ENCODE measurements at places on chromosomes 1 and 21.
A peak's percentile ranks its signal among the peaks of the same experiment; 100 is the strongest.

GRCh38 chr1:74731399-74732052 is 1.3 kb downstream of the CRYZ start:
- DNase-seq = peak; percentile 88

GRCh38 chr1:160344241-160344640 is 1.1 kb downstream of the NCSTN start:
- DNase-seq = no peak

GRCh38 chr1:110346690-110347089 is 7.5 kb downstream of the RBM15 start:
- no peak for DNase-seq

DNA sequence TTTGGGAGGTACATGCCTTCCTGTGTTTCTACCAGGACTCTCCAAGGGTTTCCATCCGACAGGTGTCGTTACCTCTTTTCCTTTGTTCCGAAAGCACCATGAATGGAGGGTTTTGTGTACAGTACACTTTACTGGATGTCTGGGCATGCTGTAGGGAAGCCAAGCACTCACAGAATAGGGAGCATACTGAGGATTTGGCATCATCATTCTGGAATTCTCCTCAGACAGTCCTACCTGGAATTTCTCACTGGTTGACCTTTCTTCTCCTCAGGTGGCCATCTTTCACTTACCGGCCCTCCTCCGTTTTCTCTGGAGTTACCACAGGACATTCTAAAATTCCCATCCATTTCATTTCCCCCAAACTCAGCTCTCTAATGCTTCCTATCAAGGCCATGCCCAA is 5.9 kb upstream of the MPL start:
- no peak for DNase-seq

DNA sequence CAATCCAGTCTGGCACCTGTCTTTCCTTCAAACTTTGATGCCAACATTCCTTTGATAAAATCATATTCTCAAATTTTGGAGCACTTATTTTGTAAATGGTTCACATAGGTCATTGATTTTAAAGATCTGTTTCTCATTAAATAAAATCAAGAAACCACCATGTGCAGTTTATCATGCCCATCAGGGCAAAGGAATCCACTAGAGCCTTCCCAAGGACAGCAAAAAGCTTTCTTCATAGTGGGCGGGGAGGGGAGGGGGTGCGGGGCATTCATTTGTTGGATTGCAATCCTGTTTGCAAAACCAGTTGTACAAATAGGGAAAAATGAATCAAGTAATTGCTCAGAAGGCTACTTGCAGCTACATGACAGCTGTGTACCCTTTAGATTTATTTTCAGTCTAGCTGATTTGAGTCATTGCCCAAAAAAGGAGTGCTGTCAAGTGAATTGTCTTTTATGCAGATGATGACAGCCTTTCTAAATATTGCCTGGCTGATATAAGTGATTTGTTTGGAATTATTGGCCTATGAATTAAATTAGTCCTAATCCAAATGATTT is 23.0 kb downstream of the LRRC8B start:
- DNase-seq = peak; percentile 35

DNA sequence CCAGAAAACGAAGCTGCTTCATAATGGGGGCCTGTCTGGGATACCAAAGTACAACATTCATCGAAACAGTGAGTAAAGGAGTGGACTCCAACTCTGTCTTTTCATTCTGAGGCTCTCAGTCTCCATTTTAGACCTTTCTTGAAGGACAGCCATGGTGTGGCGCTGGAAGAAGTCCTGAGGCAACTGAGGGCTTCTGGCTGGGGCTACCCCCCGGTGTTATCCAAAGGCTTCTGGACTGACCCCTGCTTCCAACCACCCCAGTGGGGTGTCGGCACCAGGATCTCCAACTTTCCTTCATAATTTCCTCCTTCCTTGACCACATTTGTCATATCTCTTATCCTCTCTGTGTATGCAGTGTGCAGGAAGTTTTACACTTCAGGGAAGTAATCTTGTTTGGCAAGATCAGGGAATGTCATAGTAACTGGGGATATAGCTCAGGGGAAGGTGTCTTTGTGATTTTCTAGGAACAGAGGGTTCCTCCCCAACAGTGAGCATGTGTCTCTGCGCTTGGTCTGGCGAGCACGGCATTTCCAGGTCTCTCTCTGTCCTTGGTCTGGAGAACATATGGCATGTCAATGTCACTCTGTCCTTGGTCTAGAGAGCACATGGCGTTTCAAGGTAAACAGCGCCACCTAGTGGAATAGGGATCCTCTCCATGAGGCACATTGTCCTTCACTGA is 19.4 kb upstream of the BSDC1 start:
- DNase-seq = no peak

- DNase-seq = no peak
These were observed 5.4 kb upstream of the SLC35D1 start for GRCh38 chr1:67059346-67059745.

DNA sequence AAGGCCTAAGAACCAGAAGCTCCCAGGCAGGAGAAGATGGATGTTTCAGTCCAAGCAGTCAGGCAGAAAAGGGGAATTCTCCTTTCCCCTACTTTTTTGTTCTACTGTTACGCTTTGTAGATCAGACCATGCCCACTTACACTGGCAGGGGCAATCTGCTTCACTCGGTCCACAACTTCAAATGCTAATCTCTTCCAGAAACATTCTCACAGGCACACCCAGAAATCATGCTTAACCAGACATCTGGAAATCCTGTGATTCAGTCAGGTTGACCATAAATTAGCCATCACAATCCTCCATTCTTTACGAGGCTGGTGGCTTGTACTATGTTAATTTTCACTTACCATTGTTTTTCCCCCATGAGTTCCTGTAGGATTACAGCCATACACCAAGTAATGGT is 23.8 kb upstream of the IL10 start:
- DNase-seq = no peak

DNA sequence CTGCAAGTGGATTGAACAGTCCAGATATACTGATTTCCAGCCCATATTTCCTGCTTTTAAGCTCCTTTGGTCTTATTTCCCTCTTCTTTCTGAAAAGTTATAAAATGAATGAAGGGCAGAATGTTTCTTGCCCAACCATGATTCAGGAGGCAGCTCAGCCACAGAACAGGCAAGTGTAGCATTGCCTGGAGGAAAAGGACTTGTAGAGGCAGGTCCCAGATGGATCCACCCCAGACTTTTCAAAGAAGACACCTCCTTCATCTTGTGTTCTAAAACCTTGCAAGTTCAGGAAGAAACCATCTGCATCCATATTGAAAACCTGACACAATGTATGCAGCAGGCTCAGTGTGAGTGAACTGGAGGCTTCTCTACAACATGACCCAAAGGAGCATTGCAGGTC is at the start of gene CLCA2:
Gene CLCA2 (plus strand): TSS at position 299 of the 400 bp plus-strand sequence. CDS start 77 bp downstream, at position 376.
- no peak for DNase-seq

Measured in kidney glomerular epithelial cell (primary cell).